ENCODE measurements at places on chromosomes 1 and 21.

GRCh38 chr1:3453203-3453761 is 1.2 kb upstream of the ARHGEF16 start:
- DNase-seq: peak; percentile 76

- DNase-seq: no peak
Measured at GRCh38 chr1:19121192-19121591, 88.9 kb downstream of the UBR4 start.

GRCh38 chr1:26627954-26628353 is 67.9 kb upstream of the ARID1A start:
- DNase-seq: no peak

DNA sequence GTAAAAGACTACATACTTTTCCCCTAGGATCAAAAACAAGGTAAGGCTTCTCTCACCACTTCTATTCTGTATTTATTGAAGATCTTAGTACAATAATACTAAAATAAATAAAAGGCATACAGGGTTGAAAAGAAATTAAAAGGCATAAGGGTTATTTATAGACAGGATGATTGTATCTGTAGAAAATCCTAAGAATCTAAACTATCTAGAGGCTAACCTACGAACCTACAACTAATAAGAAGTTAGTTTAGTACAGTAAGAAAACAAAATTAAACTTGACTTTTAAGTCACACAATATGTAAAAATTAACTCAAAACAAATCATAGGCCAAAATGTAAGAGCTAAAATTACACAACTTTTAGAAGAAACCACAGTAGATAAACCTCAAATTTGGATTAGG is 50.4 kb upstream of the ADAM30 start:
- no peak for DNase-seq

- no peak for DNase-seq
Measured at GRCh38 chr1:7705048-7705907, 65.8 kb upstream of the VAMP3 start.

GRCh38 chr21:16280686-16281091 is 550.9 kb downstream of the USP25 start:
- DNase-seq: no peak

DNA sequence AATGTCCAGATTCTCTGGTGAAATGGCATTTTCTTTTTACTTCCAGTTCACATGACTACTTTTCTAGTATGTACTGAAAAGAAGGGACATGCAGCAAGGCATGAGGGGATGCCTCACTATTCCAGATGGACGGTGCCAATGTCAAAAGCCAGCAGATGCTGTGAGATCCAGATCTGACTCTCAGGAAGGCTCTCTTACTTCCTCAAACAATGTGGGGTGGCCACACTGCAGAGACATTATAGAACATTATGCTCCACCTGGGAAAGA is 17.7 kb downstream of the CRYZ start:
- no peak for DNase-seq

- peak; percentile 12 for DNase-seq
Measured at GRCh38 chr1:183622884-183623785, 12.4 kb downstream of the ARPC5 start.

- no peak for DNase-seq
Measured at GRCh38 chr1:185388815-185389214, 71.8 kb upstream of the IVNS1ABP start.

DNA sequence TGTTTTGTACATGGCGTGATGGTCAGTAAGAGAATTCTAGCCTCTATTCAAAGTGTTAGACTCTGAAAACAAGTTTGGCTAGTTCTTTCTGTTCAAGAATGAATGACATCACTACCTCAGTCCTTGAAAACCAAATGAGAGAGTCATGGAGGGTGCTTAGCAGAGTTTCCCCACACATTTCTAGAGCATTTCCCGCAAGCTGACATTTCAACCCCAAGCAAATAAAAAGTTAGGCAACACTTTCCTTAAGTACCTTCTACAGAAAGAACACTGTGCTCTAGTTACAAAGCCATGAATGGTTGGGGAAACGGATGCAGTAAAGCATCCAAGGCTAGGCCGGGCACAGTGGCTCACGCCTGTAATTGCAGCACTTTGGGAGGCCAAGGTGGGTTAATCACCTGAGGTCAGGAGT is 47.9 kb upstream of the SLC44A3 start:
- DNase-seq: no peak

GRCh38 chr1:243723458-243724043 is 126.5 kb downstream of the AKT3 start:
- DNase-seq: no peak

- DNase-seq: no peak
Measured at GRCh38 chr1:209431813-209432442, 151.6 kb upstream of the CAMK1G start.

DNA sequence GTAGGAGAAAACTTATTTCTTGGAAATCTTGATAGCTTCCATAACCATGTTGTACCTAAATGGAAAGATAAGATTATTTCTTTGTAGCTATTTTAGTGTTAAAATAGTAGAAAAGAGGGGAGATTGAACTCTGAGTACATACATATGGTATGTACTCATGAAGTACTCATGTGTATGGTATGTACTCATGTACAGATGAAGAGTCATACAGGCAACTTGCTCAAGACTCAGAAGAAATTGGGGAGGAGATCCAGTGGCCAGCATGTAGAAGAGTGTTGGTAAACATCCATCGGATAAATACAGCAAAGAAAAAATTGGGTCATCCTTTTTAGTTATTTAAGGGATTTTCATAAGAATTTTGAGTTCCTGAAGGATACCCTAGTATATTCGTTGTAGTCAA is 29.0 kb downstream of the MDM4 start:
- no peak for DNase-seq

DNA sequence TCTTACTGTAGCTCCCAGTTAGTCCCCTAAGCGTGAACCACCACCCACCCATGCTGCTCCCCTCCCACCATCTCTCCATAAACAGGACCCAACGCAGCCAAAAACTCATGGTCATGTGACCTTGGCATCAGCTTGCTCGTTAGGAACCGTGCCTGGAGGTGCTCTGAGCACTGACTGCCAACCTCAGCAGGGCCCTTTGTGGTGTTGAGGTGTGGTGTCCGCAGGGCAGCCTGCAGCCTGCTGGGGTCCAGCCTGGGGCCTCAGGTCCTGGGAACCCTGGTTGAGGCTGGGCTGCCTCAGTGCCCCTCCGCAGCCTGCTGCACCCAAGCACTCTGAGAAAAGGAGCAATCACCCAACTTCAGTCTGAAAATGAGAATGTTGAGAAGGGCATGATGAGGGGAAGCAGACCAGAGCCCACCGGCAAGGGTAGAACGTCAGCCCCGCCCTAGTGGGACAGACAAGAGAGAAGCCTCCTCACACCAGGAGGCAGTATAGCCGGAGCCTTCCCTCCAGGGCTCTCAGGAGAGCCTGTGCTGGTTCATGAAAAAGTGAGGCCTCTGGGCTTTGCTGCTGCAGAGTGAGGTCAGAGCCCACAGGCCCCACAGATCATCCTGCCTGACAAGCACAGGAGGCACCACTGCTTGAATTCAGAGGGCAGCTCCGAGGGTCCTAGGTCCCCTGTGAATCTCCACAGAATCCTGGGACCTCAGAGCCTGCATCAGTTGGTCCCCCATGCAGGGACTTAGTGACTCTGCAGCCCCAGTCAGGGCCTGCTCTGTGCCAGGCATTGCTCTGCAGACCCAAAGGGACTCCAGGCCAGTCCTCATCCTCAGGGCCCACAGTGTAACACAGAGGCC is 4.9 kb upstream of the COL6A2 start:
- no peak for DNase-seq

DNA sequence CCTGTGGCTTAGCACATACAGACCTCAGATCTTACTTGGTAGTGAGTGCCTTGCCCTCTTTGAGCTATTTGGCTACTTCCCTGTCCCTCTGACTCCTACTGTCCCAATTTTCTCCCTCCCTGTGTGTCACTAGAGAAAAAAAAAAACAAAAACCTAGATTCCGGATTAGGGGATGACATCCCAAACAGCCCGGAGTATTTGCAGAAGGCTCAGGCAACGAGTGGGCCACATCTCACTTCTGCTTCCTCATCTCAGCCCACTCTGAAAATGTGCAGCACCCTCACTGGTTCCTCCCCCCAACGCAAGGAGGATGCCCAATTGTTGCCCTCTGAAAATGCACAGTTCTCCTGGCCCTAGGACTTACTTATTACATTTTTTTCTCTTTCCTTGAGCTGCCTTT is 4.9 kb downstream of the NHLH1 start:
- no peak for DNase-seq

GRCh38 chr1:81234237-81234636 is 566.5 kb upstream of the ADGRL2 start:
- no peak for DNase-seq

GRCh38 chr1:76562292-76562691 is 305.0 kb upstream of the ST6GALNAC5 start:
- no peak for DNase-seq

DNA sequence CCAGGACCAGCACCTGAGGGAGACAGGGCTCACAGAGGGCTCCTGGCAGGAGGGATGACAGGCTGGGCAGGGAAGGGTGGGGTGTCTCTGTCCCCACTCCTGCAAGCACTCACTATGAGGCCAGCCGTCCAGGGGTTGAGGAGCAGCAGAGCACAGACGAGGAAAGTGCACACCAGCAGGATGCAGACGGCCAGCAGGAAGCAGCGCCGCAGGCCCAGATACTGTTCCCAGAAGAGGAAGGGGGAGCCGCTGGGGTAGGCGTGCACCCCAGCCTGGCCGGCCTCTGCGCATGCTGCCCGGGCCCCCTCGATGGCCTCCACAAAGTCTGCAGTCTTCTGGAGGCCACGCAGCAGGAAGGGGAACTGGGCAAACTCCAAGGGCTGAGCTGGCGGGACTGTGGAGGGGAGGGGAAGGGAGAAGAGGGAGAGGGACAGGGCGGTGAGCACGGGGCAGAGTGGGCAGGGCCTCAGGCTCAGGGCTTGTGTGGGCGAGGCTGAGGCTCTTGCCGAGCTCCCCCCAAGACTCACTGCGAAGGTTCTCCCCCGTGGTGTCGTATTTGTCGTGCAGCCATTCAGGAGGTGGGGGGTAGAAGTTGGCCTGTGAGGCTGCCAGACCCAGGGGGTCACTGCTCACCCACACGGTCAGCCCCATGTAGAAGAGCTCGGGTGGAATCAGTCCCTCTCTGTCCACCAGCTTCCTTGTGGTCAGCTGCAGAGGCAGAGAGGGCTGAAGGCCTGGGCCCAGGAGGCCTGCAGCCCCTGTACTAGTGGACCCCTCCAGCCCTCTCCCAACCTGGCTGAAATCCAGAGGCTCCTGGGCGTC is 16.5 kb downstream of the PTCH2 start:
- no peak for DNase-seq

- DNase-seq: no peak
Measured at GRCh38 chr21:35345954-35346353, 296.9 kb upstream of the RUNX1 start.

- DNase-seq: no peak
Measured at GRCh38 chr1:38117444-38117887, 70.9 kb upstream of the POU3F1 start.

DNA sequence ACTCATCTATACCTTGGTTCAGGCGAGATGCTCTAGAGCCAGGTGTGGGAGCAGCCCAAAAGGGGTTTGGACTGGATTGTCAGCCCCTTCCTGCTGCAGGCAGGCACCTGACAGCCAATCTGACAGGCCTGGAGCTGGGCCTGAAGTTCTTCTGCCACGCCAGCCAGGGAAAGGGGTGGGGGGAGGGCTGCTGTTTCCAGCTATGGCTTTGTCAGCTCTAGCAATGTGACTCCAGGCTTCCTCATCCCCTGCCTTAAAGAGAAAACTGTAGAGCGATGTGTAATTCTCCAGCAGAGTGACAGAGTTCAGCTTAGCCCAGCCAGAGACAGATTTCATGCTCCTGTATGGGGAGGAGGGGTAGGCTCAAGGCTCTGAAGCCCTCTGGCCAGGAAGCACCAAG is 30.3 kb downstream of the WNT4 start:
- DNase-seq: no peak

DNA sequence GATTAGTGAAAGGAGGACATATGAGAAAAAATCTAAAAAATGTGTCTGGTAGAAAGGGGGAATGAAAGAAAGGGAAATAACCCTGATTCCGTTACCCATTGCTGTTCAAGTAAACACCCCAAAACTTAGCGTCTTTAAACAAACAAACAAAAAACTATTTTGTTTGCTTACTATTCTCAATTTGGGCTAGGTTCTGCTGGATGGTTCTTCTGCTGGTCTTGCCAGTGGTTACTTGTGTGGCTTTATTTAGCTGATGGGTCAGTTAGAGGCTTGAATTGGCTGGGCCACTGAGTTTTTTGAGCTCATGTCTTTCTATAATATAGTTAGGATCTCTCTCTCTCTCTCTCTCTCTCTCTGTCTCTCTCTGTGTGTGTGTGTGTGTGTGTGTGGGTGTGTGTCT is 112.1 kb downstream of the GRIK1 start:
- DNase-seq: no peak

DNA sequence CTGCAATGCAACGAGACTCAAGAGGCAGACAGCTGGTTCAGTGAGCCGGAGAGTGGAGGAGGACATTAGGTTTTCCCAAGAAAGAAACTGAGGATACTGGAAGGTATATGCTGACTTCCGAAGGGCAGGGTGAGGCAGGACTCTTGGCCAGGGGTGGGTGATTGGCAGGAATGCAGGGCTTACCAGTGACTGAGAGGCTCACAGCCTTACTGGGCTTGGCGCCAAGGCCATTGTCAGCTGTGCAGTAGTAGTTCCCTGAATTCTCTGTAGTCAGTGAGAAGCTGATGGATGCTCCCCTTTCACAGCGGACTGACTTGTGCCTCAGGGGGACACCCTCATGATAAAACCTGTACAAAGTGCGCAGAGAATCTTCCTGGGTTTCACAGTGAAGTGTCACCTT is 9.6 kb downstream of the FCRL5 start:
- no peak for DNase-seq

- DNase-seq: no peak
Measured at GRCh38 chr1:186858923-186859322, 30.2 kb downstream of the PLA2G4A start.

GRCh38 chr1:230401101-230401500 is 25.0 kb downstream of the PGBD5 start:
- DNase-seq: no peak

GRCh38 chr1:54814126-54814498 is 13.0 kb upstream of the TTC22 start:
- no peak for DNase-seq

- DNase-seq: no peak
Measured at GRCh38 chr21:42122808-42123207, 51.7 kb downstream of the UMODL1 start.

- DNase-seq: peak; percentile 10
Measured at GRCh38 chr1:209302779-209303568, 280.5 kb upstream of the CAMK1G start.

DNA sequence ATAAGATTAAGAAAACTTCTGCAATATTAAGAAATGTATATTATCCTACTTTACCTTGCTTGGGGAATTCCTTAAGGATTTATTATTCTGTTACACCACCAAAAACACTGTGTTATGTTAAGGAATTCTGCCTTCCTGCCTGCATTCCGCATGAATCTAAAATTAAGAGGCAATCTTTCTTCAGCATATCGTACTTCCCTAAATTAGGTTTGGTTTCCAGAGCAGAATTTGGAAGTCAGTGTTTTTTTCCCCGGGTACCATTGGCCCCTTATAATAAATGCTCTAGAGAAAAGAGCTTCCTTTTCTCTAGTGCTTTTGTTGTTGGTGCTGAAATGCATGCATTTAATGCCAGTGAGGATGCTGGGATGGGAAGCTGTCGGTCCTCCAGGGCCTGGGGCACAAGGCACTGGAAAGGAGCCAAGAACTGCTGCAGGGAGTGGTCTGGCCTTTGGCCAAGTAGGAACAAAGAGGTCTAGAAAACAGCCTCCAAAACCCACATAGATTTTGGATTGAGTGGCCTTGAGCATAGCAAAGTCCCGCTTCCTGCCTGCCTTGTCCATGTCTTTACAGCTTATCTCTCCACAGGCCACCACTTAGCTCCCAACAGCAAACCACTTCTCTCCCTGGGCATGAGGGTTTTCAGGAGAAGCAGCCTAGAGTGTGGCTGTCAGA is 69.9 kb downstream of the RRAGC start:
- DNase-seq: no peak
